Sigmoid colon (tissue), 7 donors: ENCODE measurements at places on chromosomes 3 and 15. TPM values are rescaled to one million over a fixed set of nuclear protein-coding genes. Genes with fewer than 3 reads are reported as not detected.

GRCh38 chr3:55362210-55362960 lies 124.7 kb downstream of the WNT5A start:
- no peak overlapping the region for H3K4me3 ChIP-seq
- no peak for DNase-seq

DNA sequence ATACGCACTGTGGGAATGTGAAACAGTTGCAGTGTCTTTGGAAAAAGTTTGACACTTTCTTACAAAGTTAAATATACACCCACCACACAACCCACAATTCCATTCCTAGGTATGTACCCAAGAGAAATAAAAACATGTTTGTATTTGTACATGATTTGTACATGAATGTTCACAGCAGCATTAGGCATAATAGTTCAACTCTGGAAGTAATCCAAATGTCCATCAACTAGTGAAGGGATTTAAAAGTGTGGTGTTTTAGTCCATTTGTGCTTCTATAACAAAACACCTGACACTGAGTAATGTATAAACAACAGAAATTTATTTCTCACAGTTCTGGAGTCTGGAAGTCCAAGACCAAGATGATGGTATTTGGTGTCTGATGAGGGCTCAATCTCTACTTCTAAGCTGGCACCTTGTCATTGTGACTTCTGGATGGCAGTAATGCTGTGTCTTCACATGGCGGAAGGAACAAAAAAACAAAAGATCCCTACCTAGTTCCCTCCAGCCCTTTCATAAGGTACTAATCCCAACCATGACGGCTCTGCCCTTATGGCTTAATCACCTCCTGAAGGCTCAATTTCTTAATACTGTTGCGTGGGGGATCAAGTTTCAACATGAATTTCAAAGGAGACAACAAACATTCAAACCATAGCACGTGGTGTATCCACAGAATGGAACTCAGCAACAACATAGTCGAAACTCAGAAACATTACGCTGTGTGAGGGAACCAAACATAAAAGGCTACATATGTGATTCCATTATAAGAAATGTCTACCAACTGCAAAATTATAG lies 120.5 kb downstream of the AQP9 start:
- no peak overlapping the region for H3K4me3 ChIP-seq
- H3K27ac ChIP-seq: no peak overlapping the region
- H3K27me3 ChIP-seq: no peaks in the 10 kb centered on the region
- no peaks in the 10 kb centered on the region for H3K36me3 ChIP-seq
- no peak for DNase-seq

GRCh38 chr3:82194870-82195269 lies 433.4 kb upstream of the GBE1 start:
- no peak overlapping the region for H3K4me3 ChIP-seq
- no peak for DNase-seq
- H3K27me3 ChIP-seq: no peaks in the 10 kb centered on the region
- no peak overlapping the region for H3K27ac ChIP-seq
- H3K36me3 ChIP-seq: no peaks in the 10 kb centered on the region

DNA sequence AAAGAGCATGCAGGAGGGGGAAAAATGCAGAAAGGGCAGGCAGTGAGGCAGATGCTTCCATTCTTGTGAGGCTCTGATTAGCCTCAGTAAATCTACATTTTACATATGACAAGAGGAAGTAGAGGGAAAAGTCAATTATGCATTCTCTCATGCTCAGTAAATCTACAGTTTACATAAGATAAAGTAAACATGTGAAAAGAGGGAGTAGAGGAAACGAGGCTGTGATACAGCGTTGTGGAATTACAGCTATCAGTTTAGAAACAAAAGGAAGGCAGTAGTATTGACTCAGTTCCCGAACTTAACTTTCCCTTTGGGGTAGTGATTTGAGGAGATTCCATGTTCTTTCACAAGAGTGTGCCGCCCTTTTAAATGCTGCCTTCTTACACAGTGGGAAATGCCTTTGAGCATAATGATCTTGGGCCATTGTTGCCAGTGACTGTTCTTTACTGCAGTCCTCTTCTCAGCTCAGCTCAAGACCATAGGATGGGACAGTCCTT lies 39.3 kb downstream of the OSTN start:
- no peak for DNase-seq
- H3K27ac ChIP-seq: no peak overlapping the region
- H3K36me3 ChIP-seq: no peaks in the 10 kb centered on the region
- H3K4me1 ChIP-seq: peaks cover 8% of the 10 kb centered on the region
- H3K27me3 ChIP-seq: no peaks in the 10 kb centered on the region

AMIGO3 gene
- 0.46 TPM for polyA plus RNA-seq

NAA80 gene
- 4.2 TPM for polyA plus RNA-seq

TAGLN3 gene
- 4.3 TPM for polyA plus RNA-seq
